ENCODE measurements at places on chromosomes 7 and 10.

DNA sequence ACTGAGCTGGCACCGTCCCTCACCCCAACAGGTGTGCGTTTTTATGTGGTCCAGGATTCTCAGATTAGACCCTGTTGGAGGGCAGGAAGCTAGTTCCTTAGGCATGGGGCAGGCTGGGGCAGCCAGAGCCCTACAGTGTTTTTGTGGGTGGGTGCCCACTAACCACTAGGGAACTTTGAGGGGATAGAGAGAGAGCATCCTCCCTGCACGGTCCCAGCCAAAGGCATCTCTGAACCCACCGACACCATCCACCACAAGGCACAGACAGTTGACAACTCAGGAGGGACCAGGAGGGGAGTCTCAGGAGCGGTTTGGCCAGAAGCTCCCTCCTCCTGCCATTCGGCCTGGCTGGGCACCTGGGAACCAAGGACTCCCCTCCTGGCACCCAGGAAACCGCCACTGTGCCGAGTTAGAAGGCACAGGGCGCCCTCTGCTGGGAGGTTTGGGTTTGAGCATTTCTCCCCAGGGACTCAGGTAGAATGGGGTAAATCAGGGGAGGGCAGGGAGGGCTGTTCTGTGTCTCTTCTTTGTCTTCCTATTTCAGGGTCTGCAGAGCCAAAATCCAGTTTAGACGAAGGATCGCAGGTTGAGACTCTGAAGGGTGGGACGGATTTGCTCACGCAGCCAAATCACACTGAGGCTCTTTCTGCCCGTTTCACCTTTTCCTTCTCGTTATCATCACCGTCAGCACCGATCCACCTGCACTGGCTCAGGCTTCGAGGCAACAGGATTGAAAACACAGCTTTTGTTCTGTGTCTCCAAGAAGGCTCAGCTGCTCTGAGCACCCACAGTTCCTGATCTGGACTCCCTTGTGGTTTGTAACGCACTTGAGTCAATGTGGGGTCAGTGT, 84.8 kb upstream of the COL13A1 start:
- peak; percentile 5 for DNase-seq

DNA sequence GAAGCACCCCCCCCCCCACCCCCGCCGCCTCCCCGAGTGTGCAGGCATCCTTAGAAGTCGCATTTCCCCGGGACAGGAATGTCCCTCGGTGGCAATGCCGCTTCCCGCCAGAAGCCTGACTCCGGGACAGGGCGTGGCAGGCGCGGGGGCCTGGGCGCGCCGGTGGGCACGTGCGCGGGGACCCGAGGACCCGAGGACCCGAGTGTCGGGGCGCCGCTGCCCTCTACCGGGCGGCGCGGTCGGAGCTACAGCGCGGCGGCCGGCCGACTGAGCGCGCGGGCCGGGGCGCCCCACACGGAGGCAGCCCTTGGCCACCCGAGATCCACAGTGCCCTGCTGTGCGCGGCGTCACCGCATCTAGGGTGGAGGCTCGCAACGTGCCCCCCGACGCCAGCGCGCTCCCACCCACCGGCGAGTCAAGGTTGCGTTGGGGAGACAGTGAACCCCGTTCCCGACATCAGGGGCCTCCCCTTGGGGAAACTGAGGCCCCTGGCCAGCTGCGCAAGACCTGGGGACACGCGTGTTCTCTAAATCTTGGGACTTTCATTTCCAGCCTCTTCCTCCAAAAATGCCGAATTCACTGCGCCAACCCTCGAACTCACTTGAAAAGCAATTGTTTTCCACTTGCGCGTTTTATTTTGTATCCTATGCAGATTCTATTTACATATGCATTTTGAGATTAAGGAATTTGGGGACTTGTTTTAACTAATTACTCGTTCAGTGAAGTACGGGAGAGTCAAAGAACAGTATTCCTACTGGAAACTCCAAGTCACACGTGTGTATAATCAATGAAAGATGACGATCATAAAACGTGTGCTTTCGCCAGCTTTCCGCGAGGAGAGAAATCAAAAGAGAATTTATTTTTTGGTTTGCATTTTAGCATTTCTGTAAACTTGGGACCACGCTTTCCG, 3.1 kb upstream of the CUX1 start:
- DNase-seq, result no peak

GRCh38 chr7:128427289-128427891, 17.6 kb upstream of the IMPDH1 start:
- DNase-seq, result peak; percentile 63

DNA sequence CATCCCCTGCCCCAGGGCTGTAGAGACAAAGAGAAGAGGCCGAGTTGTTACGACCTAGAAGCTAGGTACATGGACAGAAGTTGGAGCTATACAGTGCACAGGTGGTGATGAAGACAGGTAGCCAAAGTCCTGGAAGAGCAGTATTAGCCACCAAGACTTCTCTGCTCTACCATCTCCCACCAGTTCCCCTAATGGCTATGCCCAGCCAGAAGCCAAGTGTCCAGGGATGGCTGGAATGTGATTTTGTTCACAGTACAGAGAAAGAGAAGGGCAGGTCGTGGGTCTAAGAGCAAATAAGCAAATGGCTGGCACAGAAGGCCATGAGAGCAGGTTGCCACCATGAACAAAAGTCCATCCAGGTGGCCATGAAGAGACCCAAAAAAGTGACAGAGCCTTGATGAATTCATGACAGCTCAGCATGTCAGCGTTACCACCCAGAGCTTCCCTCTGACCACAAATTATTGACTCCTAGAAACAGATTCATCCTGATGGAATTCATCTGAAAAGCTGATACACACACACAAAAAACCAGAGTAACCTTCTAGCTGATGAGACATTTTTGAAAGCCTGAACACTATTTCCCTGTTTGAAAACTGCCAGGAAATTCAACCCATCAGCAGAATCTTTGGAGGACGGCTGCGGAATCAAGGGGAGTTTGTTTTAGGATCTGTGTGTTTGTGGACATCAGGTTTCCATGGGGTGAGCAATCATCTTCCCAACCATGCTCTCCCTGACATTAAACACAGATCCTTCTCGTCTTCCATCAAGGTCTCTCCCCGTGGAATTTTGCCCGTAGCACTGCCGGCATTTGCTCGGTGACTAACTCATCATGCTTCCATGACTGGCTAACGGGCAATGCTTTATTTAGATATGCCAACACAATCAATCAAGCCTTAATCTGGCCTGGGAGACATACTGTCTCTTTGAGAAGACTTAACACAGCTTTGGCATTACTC, 906.7 kb upstream of the AUTS2 start:
- no peak for DNase-seq

- DNase-seq, result no peak
Measured at GRCh38 chr7:27972276-27972675, 208.3 kb downstream of the JAZF1 start.

DNA sequence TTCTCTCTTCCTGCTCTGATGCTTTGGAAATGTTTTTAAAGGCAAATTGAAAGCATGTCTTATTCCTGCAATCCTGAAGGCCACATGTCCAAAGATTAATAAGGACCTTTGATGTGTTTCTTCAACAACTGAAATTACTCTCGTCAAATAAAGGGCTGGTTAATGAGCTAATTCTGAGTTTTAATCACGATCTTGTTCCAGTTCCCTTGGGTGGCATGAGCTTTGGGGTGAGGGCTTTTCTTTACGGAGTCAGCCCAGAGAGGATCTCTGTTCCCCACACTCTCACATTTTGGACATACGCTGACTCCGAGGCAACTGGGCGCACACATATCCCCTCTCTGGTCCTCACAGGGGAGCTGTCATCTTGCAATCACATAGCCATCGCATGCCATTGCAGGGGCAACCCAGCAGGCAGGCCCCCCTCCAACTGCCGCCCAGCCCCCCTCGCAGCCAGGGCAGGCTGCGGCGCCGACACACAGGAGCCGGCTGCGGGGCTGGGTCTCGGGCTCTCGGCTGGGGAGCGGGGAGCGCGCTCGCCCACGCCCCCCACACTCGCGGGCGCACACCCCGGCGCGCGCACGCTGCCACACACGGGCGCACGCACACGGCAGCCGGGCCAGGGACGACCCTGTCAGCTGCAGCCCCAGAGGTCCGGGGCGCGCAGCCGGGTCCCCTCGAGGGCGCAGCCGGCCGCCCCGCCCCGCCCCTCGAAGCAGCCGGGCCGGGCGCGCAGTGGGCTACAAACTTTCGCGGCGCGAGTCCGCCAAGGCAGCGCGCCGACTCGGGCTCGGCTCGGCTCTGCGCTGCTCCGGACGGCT, at the start of gene GDF10:
GDF10 (plus strand) TSS at position 587 of the 818 bp plus-strand sequence. CDS start 455 bp downstream, outside the sequence.
- DNase-seq, result no peak
